Fibroblast of lung (primary cell): ENCODE measurements at places on chromosomes 3 and 15.

- no peak overlapping the region for H3K4me3 ChIP-seq
- H3K27ac ChIP-seq, result no peak overlapping the region
- H3K4me1 ChIP-seq, result peaks cover 3% of the 10 kb centered on the region
- no peaks in the 10 kb centered on the region for H3K27me3 ChIP-seq
These were observed 363.5 kb downstream of the FOXP1 start for GRCh38 chr3:71219744-71220638.

GRCh38 chr3:156038869-156039268 is 81.5 kb upstream of the KCNAB1 start:
- H3K27ac ChIP-seq, result no peak overlapping the region
- no peaks in the 10 kb centered on the region for H3K27me3 ChIP-seq
- no peaks in the 10 kb centered on the region for H3K36me3 ChIP-seq
- H3K4me1 ChIP-seq, result no peaks in the 10 kb centered on the region

DNA sequence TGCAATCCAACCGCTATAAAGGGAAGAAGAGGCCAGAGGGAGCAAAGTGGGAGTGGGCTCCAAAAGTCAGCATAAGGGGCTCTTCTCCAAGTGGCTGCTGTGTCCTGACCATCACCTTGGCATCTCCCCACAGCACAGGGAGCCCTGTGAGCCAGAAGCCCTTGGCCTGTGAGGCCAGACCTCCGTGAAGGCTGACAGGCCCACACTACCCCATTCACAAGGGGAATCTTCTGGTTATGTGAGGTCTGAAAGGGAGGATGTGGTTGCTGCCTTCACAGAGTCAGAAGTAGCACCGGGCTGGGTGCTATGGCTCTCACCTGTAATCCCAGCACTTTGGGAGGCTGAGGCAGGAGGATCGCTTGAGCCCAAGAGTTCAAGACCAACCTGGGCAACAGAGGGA is 2.6 kb upstream of the ULK3 start:
- no peaks in the 10 kb centered on the region for H3K27me3 ChIP-seq
- DNase-seq, result no peak
- no peak overlapping the region for H3K4me3 ChIP-seq
- H3K27ac ChIP-seq, result no peak overlapping the region
- peaks cover 7% of the 10 kb centered on the region for H3K4me1 ChIP-seq

DNA sequence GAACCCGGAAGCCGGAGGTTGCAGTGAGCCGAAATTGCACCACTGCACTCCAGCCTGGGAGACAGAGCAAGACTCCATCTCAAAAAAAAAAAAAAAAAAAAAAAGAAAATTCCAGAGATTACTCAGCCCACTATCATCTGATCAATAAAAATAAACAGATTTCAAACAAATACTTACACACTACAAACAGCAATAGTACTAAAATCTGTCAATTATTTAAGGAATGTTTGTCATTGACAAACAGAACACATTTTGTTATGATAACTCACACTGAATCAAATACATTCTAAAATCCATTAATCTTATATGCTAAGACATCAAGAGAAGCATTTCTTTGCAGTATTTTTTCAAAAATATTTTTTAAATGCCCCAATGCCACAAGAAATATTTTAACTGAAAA is 7.6 kb downstream of the MYO9A start:
- peak; percentile 12 for DNase-seq
- no peaks in the 10 kb centered on the region for H3K27me3 ChIP-seq
- H3K36me3 ChIP-seq, result no peaks in the 10 kb centered on the region
- no peak overlapping the region for H3K4me3 ChIP-seq

DNA sequence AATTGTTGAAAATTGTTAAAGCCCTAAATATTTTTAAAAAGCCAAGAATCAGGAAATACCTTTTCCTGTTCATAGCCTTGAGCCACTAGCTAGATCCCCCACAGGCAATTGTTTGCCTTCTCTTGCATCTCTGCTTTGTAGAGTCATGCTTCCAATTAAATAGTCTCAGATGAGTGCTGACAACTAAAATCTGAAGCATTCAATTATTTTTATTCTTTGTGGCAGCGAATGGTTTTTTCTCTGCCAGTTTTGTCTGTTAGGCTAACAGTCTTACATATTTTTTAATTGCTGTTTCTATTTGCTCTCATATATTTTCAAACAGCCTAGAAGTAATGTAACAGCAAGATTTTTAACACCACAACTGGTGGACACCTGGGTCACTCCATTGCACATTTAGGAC is 277.1 kb upstream of the GBE1 start:
- H3K27ac ChIP-seq, result no peak overlapping the region
- no peak for DNase-seq
- no peaks in the 10 kb centered on the region for H3K36me3 ChIP-seq
- no peaks in the 10 kb centered on the region for H3K27me3 ChIP-seq
- no peak overlapping the region for H3K4me3 ChIP-seq
- no peaks in the 10 kb centered on the region for H3K4me1 ChIP-seq

DNA sequence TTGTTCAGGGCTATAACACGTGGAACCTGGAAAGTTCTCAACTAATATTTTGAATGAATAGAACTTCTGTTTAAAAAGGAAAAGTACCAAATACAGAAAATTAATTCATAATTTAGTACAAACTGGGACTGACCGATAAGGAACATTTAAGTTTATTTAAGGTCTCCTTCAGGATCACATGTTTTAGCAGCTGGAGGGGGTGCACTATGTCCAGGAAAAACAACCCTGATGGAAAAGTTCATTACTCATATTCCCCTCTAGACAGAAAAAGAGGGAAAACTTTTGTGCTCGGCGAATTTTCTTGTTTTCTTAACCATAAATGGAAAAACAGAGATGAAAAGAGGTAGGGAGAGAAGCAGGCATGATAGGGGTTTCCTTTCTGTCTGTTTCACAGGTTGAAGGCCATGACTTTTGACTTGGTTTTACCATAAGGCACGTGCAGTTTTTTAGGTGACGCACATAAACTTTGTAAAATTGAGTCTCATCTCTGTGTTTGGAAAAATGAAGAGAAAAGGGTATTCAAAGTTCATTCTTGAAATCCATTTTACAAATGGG is 26.5 kb downstream of the FRMD4B start:
- H3K27me3 ChIP-seq, result no peaks in the 10 kb centered on the region
- no peaks in the 10 kb centered on the region for H3K36me3 ChIP-seq
- DNase-seq, result no peak
- H3K27ac ChIP-seq, result no peak overlapping the region
- peaks cover 3% of the 10 kb centered on the region for H3K4me1 ChIP-seq

DNA sequence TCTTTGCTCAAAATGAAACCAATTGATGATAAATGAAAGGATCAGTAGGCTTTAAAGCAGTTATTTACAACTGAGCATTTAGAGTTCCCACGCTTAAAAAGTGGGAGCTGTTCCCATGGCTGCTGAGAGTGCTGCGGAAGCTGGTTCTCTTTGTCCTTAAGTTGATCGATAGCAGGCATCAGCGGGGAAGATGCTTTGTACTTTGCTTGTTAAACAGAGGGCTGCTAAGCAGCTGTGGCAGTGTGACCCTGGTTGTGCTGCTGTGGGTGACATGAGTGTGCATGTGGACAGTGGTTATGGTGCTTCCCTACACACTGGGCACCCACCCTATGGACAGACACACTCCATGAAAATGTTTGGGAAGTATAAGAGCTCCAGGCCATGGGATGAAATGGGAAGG is 96.3 kb downstream of the PTPRG start:
- H3K4me3 ChIP-seq, result no peak overlapping the region
- H3K27me3 ChIP-seq, result no peaks in the 10 kb centered on the region
- no peaks in the 10 kb centered on the region for H3K36me3 ChIP-seq
- DNase-seq, result no peak
- no peaks in the 10 kb centered on the region for H3K4me1 ChIP-seq
- no peak overlapping the region for H3K27ac ChIP-seq

GRCh38 chr3:61032991-61033390 is 218.3 kb downstream of the FHIT start:
- no peaks in the 10 kb centered on the region for H3K36me3 ChIP-seq
- DNase-seq, result no peak
- no peaks in the 10 kb centered on the region for H3K27me3 ChIP-seq
- no peak overlapping the region for H3K27ac ChIP-seq

GRCh38 chr3:130433306-130433705 is 83.7 kb upstream of the COL6A6 start:
- no peak overlapping the region for H3K4me3 ChIP-seq
- no peaks in the 10 kb centered on the region for H3K27me3 ChIP-seq
- H3K27ac ChIP-seq, result no peak overlapping the region
- no peaks in the 10 kb centered on the region for H3K4me1 ChIP-seq
- DNase-seq, result no peak

DNA sequence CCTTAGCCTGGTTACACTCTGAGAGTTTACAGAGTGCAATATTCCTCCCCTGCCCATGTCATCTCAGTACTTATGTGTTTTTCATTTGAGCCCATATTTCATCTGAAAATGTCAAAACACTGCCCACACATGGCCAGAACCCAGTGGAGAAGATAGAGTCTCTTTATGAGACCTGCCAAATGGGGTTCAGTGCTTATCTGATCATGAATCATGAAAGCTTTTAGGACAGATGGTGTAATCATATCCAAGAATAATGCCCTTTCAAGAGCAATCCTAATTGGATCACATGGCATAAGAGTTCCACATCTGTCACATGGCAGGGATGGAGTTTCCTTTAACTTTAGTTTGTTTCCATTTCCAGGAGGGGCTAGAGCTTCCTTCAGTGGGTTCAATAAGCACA is 77.2 kb upstream of the AGBL1 start:
- H3K4me1 ChIP-seq, result no peaks in the 10 kb centered on the region
- no peaks in the 10 kb centered on the region for H3K27me3 ChIP-seq
- no peaks in the 10 kb centered on the region for H3K36me3 ChIP-seq

- no peaks in the 10 kb centered on the region for H3K27me3 ChIP-seq
- H3K4me3 ChIP-seq, result no peak overlapping the region
- no peaks in the 10 kb centered on the region for H3K4me1 ChIP-seq
- no peak overlapping the region for H3K27ac ChIP-seq
- no peaks in the 10 kb centered on the region for H3K36me3 ChIP-seq
These were observed 100.7 kb downstream of the ARPP21 start for GRCh38 chr3:35739964-35740527.

DNA sequence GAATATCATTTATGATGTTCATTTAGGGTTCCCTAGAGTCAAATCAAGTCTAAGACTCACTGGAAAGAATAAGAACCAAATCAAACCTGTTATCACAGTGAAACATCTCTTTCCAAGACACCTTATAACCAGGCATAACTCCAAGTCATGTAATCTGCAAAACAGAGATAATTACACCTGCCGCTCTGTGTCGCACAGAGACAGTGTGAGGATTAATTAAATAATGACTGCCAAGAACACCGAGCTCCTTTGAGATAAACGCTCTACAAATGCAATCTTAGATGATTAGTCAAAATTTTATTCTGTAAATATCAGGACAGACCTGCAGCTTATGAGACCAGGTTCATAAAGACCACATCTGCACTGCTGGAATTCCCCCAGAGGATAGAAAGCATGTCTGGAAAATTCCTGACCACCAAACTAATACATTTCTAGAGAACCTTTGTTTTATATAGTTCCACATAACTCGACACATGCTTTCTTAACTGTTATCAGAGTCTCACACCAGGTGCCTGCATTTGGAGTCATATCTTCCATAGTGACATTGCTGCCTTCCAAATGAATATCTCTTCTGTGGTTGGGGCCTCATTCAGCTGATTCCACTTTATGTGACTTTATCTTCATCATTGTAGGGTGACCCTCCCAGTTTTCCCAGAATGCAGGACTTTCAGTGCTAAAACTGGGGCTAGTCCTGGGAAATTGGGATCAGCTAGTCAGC is 252.8 kb downstream of the CD47 start:
- no peak overlapping the region for H3K27ac ChIP-seq
- no peaks in the 10 kb centered on the region for H3K4me1 ChIP-seq

- H3K4me1 ChIP-seq, result no peaks in the 10 kb centered on the region
- no peak overlapping the region for H3K27ac ChIP-seq
- H3K27me3 ChIP-seq, result no peaks in the 10 kb centered on the region
- no peaks in the 10 kb centered on the region for H3K36me3 ChIP-seq
- DNase-seq, result peak; percentile 8
These were observed 52.4 kb downstream of the CHL1 start for GRCh38 chr3:248864-249520.

DNA sequence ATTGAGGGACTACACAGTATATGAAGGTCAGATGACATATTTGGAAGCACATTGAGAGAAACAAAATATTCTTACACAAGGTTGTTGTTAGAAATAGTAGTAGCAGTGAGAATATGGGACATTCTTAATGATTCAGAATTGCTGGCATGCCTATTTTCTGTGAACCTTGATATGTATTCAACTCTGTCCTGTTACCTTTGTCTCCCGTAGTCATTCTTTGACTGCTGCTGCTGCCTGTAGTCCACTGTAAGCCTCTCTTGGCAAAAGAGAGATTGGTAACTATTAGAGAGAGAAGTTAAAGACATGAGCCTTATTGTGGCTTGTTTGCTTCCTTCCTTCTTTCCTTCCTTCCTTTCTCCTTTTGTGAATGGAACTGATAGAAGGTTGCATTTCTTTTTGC is 64.5 kb downstream of the TCF12 start:
- H3K4me3 ChIP-seq, result no peak overlapping the region
- H3K27ac ChIP-seq, result no peak overlapping the region
- H3K36me3 ChIP-seq, result no peaks in the 10 kb centered on the region
- H3K4me1 ChIP-seq, result peaks cover 6% of the 10 kb centered on the region
- no peak for DNase-seq

GRCh38 chr15:99209326-99209725 is 40.1 kb downstream of the TTC23 start:
- H3K27ac ChIP-seq, result no peak overlapping the region
- no peaks in the 10 kb centered on the region for H3K36me3 ChIP-seq
- DNase-seq, result no peak
- H3K4me3 ChIP-seq, result no peak overlapping the region

DNA sequence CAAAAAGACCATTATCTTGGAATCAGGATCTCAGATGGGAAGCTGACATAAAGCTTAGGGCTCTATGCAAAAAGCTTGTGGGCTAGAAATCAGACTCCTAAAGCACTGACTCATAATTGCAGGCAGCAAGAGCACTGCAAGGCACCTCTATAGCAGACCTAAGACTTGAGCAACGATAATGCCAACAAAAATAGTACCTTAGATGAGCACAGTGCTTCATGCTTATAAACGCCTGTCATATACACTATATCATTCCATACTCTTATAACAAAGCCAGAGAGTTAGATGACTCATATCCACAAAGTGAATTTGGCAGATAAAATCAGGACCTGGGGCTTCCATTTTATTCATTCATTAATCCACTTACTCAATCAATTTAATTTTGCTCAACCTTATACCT is 560.8 kb downstream of the MCTP2 start:
- no peak overlapping the region for H3K27ac ChIP-seq
- no peaks in the 10 kb centered on the region for H3K36me3 ChIP-seq
- peak; percentile 81 for DNase-seq
- H3K4me1 ChIP-seq, result no peaks in the 10 kb centered on the region

DNA sequence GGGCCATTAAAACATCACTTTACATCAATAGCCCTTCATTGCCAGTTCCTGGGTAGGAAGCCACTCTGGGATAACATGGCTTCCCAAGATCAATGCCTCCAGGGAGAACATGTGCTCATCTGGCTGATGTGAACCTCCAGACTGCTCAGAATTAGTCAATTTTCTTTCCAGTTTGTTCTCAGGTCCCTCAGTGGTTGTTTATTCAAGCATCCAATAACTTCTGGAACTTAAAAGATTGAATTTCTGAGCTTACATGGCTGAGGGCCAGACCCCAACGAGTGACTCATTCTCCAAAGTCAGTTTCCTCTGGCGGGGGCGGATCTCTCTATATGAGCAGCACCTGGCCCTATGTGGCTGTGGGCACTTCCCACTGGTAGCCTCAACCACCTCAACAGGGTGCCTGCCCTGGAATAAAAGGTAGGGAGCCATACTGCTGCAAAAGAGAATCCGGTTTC is 34.0 kb downstream of the LYZL4 start:
- no peak overlapping the region for H3K27ac ChIP-seq
- no peaks in the 10 kb centered on the region for H3K36me3 ChIP-seq
- H3K27me3 ChIP-seq, result no peaks in the 10 kb centered on the region
- no peaks in the 10 kb centered on the region for H3K4me1 ChIP-seq

- no peak overlapping the region for H3K4me3 ChIP-seq
- peaks cover 9% of the 10 kb centered on the region for H3K4me1 ChIP-seq
- H3K27me3 ChIP-seq, result no peaks in the 10 kb centered on the region
- no peak overlapping the region for H3K27ac ChIP-seq
These were observed 151.0 kb downstream of the TJP1 start for GRCh38 chr15:29670998-29671981.
